ENCODE measurements at places on chromosomes 13 and 19.

DNA sequence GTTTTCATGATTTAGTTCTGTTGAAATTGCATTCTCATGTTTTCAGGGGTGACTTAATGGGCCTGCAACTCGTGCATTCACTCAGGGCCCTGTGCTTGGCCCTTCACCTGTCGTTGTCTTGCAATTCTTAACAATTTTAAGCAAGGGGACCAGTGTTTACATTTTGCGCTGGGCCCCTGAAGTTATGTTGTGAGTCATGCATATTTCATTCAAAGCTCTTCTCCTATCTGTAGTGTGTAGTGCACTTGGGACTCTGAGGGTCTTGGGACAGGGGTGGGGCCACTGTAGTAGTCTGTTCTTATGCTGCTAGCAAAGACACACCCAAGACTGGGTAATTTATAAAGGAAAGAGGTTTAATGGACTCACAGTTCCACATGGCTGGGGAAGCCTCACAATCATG, 211.2 kb upstream of the RXFP2 start:
- no peak for DNase-seq

- DNase-seq = no peak
These were observed 27.0 kb downstream of the SAE1 start for GRCh38 chr19:47157431-47158321.

DNA sequence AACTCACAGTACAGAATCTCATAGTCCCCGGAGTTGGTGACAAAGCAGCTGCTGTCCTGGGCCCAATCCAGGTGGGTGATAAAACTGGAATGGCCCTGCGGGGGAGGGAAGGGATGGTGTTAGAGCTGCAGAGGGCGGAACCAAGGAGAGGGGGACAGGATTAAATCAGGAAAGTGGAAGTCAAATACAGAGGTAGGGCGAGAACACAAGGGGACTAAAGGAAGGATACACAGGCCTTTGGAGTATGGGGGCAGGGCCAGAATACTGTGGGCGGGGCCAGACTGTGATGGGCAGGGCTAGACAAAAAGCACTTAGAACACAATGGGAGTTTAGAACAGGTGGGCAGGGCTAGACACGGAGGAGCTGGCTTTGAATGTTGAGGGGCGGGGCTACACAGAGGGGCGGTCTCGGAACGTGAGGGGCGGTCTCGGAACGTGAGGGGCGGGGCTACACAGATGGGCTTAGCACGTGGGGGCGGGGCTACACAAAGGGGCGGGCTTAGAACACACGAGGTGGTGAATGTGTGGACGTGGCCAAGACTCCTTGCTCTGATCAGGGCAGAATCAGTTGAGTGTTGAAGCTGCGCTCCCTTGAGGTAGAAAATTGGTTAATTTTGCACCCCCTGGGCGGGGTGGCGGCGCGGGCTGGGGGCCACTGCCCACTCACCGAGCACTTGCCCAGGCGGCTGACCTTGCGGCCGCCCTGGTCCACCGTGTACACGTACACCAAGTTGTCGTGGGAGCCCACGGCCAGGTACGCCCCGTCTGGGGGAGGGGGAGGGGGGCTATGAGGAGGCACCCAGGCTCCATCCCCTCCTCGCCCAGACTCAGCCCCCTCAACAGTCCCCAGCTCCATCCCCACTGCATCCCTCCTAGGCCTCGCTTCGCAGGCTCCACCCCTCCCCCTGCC, 14.0 kb upstream of the GPR4 start:
- no peak for DNase-seq

- DNase-seq = no peak
These were observed 5.0 kb downstream of the JAK3 start for GRCh38 chr19:17842663-17843291.

DNA sequence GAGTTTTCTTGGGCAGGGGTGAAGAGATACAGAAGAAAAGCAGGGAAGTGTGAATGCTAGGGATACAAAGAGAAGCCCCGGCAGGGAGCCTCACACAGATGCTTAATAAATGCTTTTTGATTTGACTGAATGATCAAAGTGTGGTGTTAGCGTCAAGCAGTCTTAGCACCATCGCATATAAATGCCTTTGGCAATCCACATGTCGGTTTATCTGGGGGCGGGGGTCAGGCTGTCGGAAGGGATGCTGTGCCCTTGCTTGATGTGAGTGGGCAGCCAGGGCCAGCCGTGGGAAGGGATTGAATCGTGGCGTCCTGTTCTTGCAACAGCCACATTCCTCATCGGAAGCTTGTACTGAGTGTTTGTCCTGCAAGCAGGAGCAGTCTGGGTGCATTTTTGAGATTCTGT, 173.1 kb downstream of the LACC1 start:
- DNase-seq = no peak

DNA sequence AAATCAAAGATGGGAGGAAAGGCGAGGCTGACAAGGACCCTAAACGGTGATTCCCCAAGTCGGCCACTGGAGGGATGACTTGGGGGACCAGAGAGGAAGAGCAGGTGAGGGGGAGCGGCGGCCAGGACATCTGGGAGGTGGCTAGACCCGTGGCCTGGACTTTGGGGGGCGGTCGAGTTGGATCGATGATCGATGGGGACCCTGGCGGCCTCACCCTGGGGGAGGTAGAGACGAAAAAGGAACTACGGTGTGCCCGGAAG, 7.7 kb upstream of the CIRBP start:
- no peak for DNase-seq

All from NCI-H1694 (cell line).